K562 (cell line): ENCODE measurements at places on chromosomes 12 and 14. TPM values are rescaled to one million over a fixed set of nuclear protein-coding genes. Genes with fewer than 3 reads are reported as not detected.

DNA sequence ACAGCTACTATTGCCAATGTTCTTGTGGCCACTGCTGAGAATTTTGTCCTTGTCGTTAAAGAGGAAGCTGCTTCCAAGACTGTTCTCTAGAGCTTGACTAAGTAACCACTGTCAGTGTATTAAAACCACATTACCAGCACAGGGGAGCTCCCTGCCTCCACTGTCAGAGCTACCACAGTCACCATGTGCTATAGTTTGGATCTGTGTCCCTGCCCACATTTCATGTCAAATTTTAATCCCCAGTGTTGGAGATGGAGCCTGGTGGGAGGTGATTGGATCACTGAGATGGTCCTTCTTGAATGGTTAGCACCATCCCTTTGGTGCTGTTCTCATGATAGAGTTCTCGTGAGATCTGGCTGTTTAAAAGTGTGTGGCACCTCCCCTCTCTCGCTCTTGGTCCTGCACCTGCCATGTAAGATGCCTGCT, 23.2 kb upstream of the RAP1B start:
- no peaks in the 10 kb centered on the region for H3K4me1 ChIP-seq
- H3K27ac ChIP-seq, result no peak overlapping the region
- no peaks in the 10 kb centered on the region for H3K36me3 ChIP-seq
- no peak for DNase-seq
- H3K4me3 ChIP-seq, result no peak overlapping the region

- no peak for DNase-seq
- H3K27ac ChIP-seq, result no peak overlapping the region
- H3K4me3 ChIP-seq, result no peak overlapping the region
- no peaks in the 10 kb centered on the region for H3K27me3 ChIP-seq
Measured at GRCh38 chr14:103402695-103403094, 17.5 kb downstream of the MARK3 start.

The RASSF9 gene
- not detected in 2 replicates for total RNA-seq

GRCh38 chr14:52175982-52176502, 91.5 kb upstream of the PTGDR start:
- no peaks in the 10 kb centered on the region for H3K4me1 ChIP-seq
- H3K27ac ChIP-seq, result no peak overlapping the region
- DNase-seq, result no peak
- no peak overlapping the region for H3K4me3 ChIP-seq
- H3K27me3 ChIP-seq, result no peaks in the 10 kb centered on the region

The LRP6 gene
- total RNA-seq, result 13.2 and 15.5 TPM in 2 replicates

GRCh38 chr14:104688505-104689108, 811 bp upstream of the INF2 start:
- H3K36me3 ChIP-seq, result peaks cover 18% of the 10 kb centered on the region; the same call in 2 of the 3 replicates
- no peak overlapping the region for H3K27ac ChIP-seq
- no peak for DNase-seq
- peaks cover 5% of the 10 kb centered on the region; the same call in 2 of the 3 replicates for H3K4me1 ChIP-seq
- H3K4me3 ChIP-seq, result no peak overlapping the region

DNA sequence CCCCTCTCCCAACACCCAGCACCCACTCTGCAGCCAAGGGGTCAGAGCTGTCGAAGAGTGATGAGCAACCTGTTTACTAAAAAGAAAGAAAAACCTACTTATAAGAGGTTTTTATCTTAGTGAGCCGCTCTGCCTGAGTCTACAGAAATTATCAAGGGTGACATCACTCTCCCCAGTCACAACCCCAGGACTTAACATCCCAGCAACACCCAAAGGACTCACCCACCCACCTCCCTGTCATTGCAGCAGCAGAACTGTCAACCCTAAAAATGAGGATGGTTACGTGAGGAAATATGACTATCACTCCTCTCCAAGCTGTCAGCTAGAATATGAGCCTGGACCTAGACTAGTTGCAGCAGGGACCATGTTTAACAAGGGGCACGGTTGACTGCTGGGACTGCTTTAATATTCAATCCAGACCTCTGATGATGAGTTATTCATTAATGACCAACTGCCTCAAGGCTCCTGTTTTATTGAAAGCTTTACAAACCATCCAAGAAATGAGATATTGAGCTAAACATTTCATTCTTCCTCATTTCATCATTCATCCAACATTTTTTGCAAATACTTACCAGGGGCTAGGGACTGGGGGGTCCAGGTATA, 53.9 kb upstream of the FICD start:
- DNase-seq, result no peak
- no peak overlapping the region for H3K27ac ChIP-seq

The DENND5B gene
- total RNA-seq, result 4.5 and 5.0 TPM in 2 replicates

DNA sequence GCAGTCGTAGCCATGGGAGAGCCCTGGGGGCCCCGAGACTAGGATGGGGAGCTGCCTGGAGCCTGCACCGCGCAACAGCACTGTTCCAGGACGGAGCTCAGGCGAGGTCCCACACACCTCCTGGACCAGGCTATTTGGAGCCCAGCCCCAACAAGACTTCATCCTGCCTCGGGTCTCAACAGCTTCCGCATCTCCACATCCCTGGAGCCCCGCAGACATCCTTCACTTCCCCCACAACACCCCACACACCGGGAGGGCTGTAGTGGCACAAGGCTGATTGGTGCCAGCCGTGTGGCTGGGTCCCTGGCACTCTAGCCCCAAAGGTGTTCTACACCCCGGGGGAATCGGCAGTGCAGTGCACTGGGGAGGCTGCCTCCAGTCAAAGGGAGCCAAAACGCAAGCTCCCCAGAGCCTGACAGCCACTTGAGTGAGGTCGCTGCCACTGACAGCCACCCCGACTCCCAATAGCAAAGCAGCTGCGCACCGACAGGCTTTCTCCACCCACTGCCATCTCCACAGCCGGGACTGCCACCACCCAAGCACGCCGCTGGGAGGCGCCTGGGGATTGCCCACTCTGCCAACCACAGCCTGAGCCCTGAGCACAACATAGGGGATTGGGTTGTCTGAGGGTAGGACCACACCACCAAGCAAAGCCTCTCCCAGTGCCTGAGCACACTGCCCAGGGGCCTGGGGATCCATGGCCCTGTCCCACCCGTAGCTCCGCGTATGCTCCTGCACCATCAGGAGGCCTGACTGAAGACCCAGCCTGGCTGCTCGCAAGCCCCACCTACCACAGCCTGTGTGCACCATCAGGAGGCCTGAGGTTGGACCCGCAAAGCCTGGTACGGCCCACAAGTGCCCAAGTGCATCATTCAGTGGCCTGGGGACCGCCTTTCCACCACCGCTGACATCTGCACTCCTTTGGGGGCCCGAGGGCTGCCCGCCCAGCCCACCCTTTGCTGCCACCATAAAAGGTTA, 13.2 kb upstream of the KLRF1 start:
- no peaks in the 10 kb centered on the region for H3K27me3 ChIP-seq
- no peak overlapping the region for H3K4me3 ChIP-seq
- no peaks in the 10 kb centered on the region for H3K36me3 ChIP-seq
- H3K4me1 ChIP-seq, result no peaks in the 10 kb centered on the region
- H3K27ac ChIP-seq, result no peak overlapping the region

The MIPOL1 gene
- total RNA-seq, result 14.5 and 14.9 TPM in 2 replicates

The LETMD1 gene
- 70.1 and 71.2 TPM in 2 replicates for total RNA-seq

DNA sequence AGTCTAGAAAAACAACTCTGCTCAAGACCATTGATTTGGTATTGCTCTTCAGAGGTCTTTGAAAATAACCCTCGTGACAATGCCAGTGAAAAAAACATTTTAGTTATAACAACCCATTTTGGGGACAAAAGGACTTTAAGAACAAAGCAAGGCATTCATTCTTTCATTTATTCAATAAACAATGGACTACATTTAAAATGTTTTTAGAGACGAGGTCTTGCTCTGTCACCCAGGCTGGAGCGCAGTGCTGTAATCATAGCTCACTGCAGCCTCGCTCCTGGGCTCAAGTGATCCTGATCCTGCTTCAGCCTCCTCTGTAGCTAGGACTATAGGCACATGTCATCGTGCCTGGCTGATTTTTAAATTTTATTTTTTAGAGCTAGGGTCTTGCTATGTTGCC, 7.7 kb upstream of the KICS2 start:
- H3K4me3 ChIP-seq, result no peak overlapping the region
- no peaks in the 10 kb centered on the region for H3K4me1 ChIP-seq
- H3K36me3 ChIP-seq, result no peaks in the 10 kb centered on the region
- H3K27ac ChIP-seq, result no peak overlapping the region

GRCh38 chr12:4417455-4417854, 28.2 kb downstream of the FGF6 start:
- no peak overlapping the region for H3K27ac ChIP-seq
- no peaks in the 10 kb centered on the region; the same call in 1 of the 2 replicates for H3K4me1 ChIP-seq
- H3K27me3 ChIP-seq, result peaks cover 7% of the 10 kb centered on the region; the same call in 2 of the 3 replicates
- no peak overlapping the region for H3K4me3 ChIP-seq

The DDX51 gene
- total RNA-seq, result 28.9 and 35.9 TPM in 2 replicates

The ANKS1B gene
- total RNA-seq, result not detected in 2 replicates

DNA sequence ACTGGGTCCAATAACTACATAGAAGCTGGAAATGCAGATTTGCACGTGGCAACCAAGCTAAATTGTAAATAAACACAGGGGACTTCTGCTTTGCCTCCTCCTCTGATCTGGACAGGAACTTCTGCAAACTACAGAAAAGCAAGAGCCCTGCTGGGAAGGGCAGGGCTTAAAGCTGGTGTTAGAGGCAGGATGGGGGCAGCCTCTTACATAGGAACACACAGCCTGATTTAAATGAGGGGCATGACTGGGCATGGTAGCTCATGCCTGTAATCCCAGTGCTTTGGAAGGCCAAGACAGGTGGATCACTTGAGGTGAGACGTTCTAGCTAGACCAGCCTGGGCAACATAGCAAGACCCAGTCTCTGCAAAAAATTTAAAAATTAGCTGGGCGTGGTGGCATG, 46.7 kb downstream of the ERH start:
- no peak overlapping the region for H3K4me3 ChIP-seq
- H3K4me1 ChIP-seq, result no peaks in the 10 kb centered on the region
- no peaks in the 10 kb centered on the region; the same call in 2 of the 3 replicates for H3K27me3 ChIP-seq
- no peaks in the 10 kb centered on the region for H3K36me3 ChIP-seq

DNA sequence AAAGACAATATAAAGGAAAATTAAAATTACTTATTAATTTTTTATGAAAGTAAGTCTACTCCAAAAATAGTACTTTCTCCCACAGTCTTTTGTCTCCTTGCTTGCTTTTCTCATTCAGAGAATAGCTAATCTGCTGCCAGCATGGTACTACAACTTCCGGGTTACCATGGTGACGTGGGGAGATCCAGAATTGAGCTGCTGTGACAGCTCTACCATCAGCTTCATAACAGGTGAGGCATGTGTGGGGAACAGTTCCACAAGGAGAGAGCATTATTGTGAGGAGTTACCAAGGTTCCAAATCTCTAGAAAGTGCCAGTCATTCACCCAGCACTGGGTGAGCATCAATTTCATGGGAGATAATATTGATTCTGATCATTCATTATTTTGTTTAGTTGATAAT, 197.8 kb downstream of the PTPRO start:
- no peaks in the 10 kb centered on the region for H3K36me3 ChIP-seq
- no peaks in the 10 kb centered on the region for H3K27me3 ChIP-seq
- H3K4me1 ChIP-seq, result no peaks in the 10 kb centered on the region
- H3K27ac ChIP-seq, result no peak overlapping the region

The TNFAIP2 gene
- 52.7 and 61.2 TPM in 2 replicates for total RNA-seq

GRCh38 chr12:42660968-42661937, 71.7 kb upstream of the PRICKLE1 start:
- DNase-seq, result no peak
- no peaks in the 10 kb centered on the region for H3K27me3 ChIP-seq
- no peaks in the 10 kb centered on the region for H3K4me1 ChIP-seq
- H3K36me3 ChIP-seq, result no peaks in the 10 kb centered on the region

The DAO gene
- total RNA-seq, result not detected in 2 replicates
